Peyer's patch (tissue), 4 donors: ENCODE measurements at places on chromosomes 1 and 21.
A peak's percentile ranks its signal among the peaks of the same experiment; 100 is the strongest.

GRCh38 chr1:91124989-91125417 is 103.2 kb upstream of the ZNF644 start:
- DNase-seq: no peak

DNA sequence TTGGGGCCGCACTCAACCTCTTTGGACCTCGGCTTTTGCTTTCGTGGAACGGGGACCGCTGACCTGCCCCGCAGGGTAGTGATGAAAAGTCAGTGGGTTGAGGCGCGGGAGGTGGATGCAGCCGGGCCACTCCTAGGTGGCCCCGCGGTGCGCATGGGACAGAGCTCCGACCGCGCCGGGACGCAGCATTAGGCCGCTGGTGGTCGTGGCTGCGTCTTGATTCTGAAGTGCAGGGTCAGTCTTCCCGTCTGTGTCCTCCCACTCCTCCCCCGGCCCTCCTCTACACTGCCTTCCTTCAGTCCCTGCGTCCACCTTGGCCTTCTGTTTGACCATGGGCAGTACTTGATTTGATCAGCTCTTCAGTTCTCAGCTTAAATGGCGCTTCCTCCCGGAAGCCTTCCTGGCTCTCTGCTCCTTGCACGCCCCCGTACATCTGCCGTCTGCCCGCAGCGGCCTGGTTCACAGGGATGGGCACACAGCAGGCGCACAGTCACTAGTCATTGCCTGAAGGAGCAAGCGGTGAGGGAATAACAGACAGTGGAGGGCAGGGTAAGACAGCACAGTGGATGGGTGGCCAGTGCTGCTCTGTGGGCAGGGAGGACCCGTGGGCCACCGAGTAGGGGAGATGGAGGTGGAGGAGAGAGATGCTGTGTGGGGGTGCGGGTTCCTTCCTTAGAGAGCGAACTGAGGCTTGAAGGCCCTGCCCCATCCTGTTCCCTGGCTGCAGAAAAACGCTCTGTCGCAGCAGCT is 633 bp downstream of the THEMIS2 start:
- DNase-seq: no peak

GRCh38 chr1:225881081-225881958 is 860 bp downstream of the TMEM63A start:
- peak; percentile 74 for DNase-seq

GRCh38 chr1:42680921-42681683 is 1.1 kb upstream of the YBX1 start:
- DNase-seq: no peak

DNA sequence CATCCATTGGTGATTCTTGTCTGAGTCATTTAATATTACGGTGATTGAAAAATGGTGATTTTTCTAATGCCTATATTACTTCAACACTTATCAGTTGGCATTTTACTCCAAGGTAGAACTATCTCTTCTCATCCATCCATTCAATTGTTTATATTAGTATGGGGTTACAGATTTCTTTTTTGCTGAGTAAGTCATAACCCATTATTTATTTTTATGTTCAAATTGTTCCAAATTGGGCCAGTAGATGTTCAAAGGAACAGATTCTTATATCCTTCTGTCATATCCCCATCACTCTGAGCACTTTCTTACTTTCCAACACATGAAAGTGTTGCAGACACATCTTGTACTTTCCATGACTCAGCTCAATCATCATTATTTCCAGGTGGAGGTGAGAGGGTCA is 466.8 kb upstream of the CAMK1G start:
- DNase-seq: no peak

GRCh38 chr21:27813750-27814149 is 846.9 kb upstream of the ADAMTS5 start:
- DNase-seq: no peak

DNA sequence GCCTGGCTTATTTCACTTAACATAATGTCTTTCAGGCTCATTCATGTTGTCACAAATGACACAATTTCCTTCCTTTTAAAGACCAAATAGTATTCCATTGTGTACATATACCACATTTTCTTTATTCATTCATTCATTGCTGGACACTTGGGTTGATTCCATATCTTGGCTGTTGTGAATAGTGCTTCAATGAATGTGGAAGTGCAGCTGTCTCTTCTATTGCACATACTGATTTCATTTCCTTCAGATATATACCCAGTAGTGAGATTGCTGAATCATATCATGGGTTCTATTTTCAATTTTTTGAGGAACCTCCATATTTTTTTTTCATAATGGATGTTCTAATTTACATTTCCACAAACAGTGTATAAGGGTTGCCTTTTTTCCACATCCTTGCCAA is 38.6 kb upstream of the WLS start:
- no peak for DNase-seq

DNA sequence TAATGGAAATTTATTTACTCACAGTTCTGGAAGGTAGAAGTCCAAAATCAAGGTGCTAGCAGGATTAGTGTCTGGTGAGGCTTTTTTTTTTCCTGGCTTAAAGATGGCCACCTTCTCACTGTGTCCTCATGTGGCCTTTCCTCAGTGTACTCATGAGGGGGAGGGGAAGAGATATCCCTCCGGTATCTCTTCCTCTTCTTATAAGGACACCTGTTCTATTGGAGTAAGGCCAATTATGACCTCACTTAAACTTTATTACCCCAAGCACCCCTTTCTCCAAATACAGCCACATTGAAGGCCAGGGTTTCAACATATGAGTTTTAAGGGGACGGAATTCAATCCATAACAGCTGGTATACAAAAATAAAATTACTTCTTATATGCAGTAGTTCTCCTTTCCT is 203.7 kb upstream of the C1orf87 start:
- no peak for DNase-seq

GRCh38 chr1:205374210-205375078 is 17.7 kb upstream of the KLHDC8A start:
- DNase-seq: no peak

GRCh38 chr1:159980786-159981185 is 26.7 kb upstream of the SLAMF9 start:
- DNase-seq: no peak

GRCh38 chr21:38913893-38914527 is 108.3 kb downstream of the ETS2 start:
- DNase-seq: no peak

GRCh38 chr1:237864338-237865244 is 26.1 kb downstream of the ZP4 start:
- peak; percentile 75 for DNase-seq

GRCh38 chr1:101240041-101240430 is 3.2 kb downstream of the S1PR1 start:
- no peak for DNase-seq

DNA sequence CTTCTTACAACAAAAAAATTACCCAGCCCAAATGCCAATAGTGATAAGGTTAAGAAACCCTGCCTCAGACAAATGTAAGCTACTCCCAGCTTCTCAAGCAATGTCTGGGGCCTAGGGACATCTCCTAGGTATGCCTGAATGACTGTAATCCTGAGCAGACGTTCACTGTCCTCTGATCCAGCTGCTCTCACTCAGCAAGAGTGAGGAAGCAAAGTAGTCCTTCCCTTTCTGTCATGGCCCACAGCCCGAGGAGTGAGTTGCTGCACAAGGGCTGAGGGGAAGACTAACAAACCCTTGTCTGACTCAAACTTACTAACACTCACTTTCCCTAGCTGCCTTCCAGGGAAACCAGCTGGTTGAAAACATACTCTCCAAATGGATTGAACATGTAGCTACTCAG is 124.9 kb upstream of the TNFSF4 start:
- no peak for DNase-seq

GRCh38 chr1:50700214-50700613 is 259.9 kb downstream of the FAF1 start:
- no peak for DNase-seq

- DNase-seq: no peak
These were observed 4.1 kb upstream of the LCE7A start for GRCh38 chr1:152855661-152856060.

- no peak for DNase-seq
These were observed 240.4 kb downstream of the HMCN1 start for GRCh38 chr1:185974367-185975170.
